ENCODE measurements at places on chromosomes 3 and 15.

DNA sequence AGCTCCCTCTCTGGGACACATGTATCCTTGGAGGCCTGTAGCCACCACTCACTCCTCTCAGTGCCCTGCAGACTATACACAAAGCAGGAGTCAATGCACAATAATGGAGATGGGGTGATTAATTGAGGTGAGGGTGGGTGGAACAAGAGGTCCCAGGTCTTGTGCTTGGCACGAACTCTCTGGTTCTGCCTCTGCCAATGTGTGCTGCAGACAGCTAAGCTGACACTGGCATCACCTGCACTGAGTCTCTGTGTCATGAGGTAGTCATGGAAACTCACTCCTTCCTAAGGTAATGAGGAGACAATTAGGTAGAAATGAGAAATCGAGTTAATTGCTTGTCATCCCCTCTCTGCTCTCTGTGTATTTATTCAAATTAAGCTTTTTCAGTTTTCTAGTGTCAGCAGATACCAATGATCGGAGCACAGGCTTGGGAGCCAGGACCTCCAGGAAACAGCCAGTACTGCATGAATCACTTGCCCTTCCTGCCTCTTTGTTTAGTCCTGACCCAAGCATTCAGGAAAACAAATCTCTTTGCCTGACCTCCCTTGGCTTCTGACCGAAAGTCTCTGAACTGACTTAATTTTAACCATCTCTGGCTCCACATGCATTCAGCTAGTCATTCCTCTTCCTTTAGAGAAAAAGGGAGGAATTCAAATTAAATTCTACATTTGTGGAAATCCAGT lies 56.7 kb downstream of the DRD3 start:
- DNase-seq, result no peak

DNA sequence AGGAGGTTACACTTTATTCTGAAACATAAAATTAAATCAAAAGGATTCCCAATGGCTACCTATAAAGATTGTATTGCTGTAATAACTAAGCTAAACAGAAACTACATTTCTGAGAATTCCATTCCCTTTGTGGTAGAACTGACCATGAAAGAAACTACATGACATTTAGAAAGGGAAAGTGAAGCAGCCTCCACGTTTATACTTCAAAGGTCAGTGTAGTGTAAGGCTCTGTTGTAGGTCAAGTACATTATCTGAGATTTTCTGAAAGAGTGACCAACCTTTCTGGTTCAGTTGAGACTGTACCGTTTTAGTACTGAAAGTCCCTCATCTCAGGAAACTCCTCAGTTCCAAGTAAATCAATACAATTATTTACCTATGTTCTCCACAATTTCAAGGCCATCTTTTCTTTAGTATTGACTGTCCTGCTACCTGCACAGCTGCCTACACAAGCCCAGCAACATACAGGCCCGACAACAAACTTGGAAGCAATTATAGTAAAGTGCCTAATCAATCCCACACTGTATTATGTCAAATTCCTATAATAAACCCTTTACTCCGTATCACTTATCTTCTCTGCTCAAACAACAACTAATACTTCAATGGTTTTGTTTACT lies 343.0 kb downstream of the PLOD2 start:
- DNase-seq, result no peak

DNA sequence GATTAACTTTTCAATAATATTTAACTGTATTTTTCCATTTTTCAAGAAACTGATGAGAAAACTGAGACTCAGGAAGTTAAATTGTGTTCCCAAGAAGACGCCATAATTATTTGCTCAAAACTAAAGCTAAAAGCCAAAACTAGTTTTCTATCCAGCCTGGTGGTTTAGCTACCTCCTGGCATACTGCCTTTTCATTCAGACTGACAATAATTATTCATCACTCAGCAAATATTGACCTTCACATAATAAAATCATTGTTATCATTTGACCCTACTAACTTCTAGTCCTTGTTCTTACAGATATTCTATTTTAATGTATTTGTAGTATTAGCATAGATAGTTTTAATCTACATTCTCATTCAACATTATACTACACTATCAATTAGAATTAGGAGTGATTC lies 210.6 kb upstream of the GADL1 start:
- DNase-seq, result no peak

GRCh38 chr15:52699457-52699856 lies 20.3 kb upstream of the ATOSA start:
- DNase-seq, result no peak

DNA sequence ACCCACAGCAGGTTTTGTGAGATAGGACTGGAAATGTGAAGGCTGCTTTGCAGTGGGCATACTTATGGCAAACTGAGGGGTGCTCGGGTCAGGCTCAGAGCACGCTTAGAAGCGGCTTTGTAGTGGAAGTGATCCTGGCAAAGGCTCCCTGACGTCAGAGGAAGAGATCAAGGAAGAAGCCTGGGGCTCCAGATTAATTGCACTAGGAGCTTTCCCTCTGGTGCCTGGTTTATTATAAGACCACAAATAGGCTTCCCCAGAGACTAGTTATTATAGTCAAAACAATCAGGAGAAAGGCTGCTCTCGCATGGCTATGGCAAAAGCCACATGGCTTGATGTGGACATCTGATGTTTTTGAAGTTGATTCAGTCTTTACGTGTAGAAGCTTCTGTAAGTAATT lies 515.1 kb downstream of the GABRG3 start:
- no peak for DNase-seq

- no peak for DNase-seq
These were observed 10.6 kb upstream of the TFG start for GRCh38 chr3:100698736-100699135.

DNA sequence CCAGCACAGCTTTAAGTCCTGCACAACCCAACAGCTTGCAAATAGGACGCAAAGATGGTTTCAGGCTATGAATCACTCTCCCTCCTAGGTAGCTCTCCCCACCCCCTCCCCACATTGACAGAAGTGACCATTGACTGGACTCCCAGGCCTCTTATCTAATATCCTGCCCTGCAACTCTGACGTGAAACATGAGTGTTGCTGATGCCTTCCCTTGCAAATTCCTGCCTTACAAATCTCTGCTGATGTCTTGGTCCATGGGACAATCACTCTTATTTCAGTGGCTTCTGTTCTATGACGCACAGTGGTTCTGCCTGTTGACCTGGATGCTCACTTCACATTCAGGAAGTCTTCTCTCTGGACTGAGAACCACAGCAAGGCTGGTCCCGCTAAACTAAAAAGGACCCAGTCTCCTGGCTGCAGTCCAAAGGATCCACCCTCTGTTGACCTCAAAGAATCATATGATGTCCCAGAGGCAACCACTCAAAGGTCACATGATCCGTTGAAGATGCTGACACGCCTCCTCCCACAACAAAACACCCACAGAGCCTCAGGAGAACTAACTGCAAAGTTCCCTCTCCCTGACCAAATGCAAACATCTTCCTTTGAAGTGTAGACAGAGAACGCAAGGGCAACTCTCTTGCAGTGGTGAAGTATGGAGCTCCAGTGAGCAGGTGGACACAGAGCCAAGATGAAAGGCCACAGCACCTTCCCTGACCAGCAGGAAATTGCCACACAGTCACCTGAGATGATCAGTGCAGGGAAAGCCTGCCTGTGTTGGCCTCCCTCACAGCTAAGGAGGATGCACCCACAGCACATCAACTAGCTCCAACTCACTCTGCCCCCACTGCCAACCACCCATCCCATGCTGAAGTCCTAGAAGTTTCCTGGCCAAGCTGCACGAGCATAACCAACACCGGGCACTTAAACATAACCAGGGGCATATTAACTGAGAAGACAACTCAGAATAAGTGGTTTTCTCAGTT lies 112.3 kb downstream of the ADAMTS17 start:
- no peak for DNase-seq

- no peak for DNase-seq
These were observed 16.4 kb downstream of the SRPRB start for GRCh38 chr3:133821767-133822638.

GRCh38 chr3:118802325-118803095 lies 232.1 kb downstream of the IGSF11 start:
- DNase-seq, result no peak

DNA sequence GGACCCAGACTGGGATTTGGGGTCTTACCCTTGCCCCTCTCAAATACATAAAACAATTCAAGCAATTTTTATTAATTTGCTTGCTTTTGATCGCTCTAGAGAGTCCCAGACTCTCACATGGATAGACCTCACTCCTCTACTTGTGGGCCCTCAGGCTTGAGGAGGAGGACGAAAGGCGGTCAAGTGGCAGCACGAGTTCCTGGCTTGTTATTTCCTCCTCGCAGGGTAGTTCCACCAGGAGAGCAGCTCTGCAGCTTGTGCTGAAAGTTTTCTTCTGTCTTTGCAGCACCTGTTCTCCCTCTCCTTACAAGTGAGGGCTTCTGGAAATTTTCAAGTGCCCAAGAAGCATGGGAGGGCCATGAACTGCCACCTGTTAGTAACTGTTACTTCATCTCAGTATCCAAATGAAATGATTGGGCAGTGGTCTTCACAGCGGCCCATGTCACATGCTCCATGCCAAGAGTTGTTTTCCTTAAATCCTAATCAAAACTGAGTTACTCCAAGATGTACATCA lies 22.7 kb downstream of the ABI3BP start:
- DNase-seq, result no peak

GRCh38 chr15:68439506-68439905 lies 7.5 kb upstream of the ITGA11 start:
- no peak for DNase-seq

DNA sequence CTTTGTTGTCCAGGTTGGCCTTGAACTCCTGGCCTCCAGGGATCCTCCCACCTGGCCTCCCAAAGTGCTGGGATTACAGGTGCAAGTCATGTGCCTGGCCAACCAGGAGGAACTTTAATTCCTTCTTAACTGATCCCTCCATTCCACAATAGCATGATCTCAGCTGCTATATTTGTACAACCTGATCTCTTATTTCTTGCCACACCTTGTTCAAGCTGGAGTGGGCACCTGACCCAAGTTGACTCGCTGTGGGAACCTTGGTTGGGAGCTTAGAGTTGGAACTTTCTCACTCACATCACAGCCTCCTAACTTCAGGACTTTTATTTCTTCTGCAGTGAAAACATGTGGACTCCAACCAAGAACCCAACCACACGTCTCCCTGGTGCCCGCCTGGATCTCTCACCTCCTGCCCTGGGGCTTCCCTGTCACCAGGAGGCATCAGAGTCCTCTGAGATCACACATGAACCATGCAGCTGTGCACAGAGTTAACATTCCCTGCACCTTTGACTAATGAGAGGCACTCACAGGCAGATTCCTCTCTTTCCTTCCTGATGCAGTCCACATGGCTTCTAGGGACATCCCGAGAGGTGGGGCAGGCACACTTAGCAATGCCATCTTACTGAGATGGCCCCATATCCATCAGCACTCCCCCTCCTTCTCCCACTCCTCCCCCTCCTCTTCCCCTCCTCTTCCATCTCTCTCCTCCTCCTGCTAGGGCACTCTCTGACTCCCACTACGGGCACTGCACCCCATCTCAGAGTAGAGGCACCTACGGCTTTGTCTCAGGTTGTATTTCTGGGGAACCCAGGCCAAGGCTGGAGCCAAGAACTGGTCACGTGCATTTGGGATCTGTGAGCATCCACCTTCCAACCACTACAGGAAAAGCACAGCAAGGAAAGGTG lies 9.7 kb upstream of the CYFIP1 start:
- DNase-seq, result no peak

DNA sequence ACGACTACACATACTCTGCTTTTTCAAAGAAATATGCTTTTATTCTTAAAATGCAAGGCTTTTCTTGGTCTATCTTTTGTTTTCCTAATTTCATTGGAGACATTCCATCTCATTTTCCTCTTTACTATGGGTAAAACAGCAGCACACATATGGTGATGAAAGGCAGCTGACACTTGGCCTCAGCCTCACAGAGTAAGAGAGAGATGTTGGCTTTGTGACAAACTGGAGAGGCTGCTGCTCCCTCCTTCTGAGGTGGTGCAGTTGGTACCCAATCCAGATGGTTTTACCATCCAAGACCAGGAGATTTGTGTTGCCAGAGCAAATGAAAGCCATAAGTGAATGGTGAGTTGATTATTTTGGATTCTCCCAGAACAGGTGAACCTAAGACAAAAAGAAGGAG lies 13.2 kb upstream of the SLC2A2 start:
- DNase-seq, result no peak

DNA sequence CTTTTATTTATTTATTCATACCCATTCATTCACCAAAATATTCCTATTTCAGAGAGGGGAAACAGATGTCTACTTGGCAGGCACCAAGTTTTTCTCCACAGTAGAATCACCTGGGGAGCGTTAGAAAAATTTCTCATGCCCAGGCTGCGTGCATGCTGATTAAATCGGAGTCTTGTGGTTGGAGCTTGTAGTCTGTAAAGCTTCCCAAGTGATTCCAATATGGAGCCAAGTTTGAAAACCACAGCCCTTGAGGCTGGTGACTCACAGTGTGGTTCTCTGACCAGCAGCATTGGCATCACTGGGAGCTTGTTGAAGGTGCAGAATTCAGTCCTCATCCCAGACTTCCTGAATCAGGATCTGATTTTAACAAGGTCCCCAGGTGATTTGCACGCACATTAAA lies 49.7 kb downstream of the PDHB start:
- no peak for DNase-seq

GRCh38 chr15:62306851-62307504 lies 141.9 kb upstream of the C2CD4B start:
- no peak for DNase-seq

GRCh38 chr3:17207019-17207418 lies 322.3 kb downstream of the PLCL2 start:
- no peak for DNase-seq

DNA sequence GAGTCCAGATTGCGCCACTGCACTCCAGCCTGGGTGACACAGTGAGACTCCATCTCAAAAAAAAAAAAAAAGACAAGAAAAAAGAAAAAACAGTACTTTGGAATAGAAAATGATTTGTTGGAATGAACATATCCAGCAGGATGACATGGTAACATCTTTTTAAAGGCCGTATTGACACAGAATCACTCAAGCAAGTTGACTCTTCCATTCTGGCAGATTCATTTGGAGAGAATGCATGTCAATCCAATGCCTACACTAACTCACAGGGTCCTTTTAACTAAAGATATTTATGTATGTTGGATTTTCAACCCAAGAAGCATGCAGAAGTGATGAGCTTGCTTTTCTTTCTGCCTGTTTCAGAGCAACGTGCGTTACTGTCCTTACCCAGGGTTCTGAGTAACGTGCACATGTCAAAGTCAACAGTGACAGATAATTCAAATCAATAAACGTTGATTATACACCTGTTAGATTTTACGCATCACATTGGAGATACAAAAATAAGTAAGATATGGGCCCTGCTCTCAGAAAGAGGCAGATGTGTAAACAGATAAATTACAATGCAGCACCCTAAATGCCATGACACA lies 77.1 kb upstream of the FNDC3B start:
- no peak for DNase-seq

- DNase-seq, result no peak
These were observed 117.6 kb upstream of the UBP1 start for GRCh38 chr3:33557829-33558228.

DNA sequence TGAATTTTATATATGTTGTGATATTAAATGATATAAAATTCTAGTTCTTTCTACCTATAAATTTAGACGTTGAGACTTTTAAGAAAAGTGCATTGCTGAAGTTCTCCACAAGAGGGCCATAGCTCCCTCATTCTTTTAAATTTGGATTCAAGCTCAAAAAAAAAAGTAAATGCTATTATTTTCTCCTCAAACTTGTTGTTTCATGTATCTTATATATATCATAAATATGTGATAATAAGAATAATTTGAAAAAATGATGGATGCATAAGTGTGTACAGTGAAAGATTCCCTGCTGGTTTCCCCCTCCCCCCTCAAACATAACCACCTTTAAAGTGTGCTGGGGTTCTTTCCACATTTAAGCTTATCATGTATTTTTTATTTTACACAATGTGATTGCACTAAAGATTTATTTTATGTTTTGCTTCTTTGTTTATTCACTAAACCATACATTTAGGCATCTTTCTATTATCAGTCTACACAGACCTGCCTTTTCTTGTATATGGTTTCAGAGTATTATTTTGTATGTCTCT lies 769.4 kb upstream of the GOLIM4 start:
- no peak for DNase-seq

All from naive thymus-derived CD4-positive, alpha-beta T cell (primary cell).